ENCODE measurements at places on chromosomes 16 and 17.

- DNase-seq: no peak
These were observed 781.6 kb upstream of the SOX9 start for GRCh38 chr17:71339206-71339605.

- DNase-seq: no peak
These were observed 41.3 kb downstream of the ABCA10 start for GRCh38 chr17:69187294-69187693.

DNA sequence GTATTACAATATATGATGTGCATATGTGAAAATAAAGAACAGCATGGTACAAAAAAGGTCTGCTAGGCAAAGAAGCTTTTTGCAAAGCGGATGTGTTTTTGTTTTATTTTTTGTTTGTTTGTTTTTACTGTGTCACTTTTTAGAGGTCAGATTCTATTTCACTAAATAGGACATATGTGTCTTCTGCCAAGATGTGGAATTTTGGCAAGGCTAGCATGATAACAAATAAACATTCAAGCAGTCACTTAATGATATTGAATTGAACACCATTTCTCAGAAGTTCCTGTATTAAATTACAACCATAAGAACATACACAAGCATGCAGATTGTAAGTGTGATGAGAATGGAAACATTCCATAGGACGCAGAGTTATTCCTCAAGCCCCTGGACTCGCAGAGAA, 492.7 kb downstream of the WWOX start:
- no peak for DNase-seq

GRCh38 chr16:87100306-87101058, 216.7 kb downstream of the C16orf95 start:
- no peak for DNase-seq

GRCh38 chr17:45905814-45906213, 11.5 kb downstream of the MAPT start:
- no peak for DNase-seq

DNA sequence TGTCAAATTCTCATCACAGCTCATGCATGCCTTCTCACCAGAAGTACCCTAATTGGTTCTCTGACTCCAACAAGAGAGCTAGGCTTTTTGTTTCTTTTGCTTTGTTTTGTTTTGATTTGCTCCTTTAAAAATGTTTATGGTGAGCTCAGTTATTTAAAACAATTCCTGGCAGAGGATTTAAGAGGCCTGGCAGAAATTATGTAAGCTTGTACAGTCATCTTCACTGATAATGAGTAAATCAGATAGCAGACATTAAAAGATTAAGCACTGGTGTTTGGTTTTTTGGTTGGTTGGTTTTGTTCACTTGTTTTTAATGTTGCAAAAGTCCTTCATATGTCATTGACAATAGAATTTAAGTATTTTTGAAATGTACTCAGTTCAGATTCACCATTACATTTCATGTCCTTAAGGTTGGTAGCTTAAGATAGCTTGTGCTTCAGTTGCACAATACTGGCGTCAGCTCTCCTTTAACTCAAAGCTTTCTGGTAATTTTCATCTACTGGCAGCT, 378.9 kb downstream of the CDH13 start:
- DNase-seq: no peak

DNA sequence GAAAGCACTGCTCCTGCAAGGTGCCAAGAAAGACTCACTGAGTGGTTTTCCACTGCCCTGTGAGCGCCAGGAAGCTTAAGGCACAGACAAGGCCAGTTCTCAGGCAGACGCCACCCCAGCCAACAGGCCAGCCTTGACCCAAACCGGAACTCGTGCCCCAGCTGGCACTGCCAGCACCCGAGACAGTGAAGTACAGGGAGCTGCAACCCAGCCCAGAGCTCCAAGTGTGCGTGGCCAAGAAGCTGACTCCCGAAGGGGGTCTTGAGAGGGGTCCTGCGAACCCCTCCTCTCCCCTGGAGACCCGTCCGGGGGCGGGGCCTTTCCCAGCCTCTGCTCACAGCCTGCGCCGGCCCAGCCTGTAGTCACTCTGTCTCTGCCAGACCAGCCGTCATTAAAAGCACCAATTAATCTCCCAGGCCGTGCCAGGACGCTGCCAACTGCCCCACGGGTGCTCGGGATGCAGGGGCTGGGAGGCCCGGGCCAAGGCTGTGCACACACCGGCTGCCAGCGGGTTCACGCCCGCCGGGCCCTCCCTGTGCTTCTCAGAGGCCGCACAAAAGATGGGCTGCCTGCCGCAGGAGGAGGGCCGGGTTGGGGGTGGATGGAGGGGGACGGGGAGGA, 4.4 kb upstream of the SOX8 start:
- no peak for DNase-seq

DNA sequence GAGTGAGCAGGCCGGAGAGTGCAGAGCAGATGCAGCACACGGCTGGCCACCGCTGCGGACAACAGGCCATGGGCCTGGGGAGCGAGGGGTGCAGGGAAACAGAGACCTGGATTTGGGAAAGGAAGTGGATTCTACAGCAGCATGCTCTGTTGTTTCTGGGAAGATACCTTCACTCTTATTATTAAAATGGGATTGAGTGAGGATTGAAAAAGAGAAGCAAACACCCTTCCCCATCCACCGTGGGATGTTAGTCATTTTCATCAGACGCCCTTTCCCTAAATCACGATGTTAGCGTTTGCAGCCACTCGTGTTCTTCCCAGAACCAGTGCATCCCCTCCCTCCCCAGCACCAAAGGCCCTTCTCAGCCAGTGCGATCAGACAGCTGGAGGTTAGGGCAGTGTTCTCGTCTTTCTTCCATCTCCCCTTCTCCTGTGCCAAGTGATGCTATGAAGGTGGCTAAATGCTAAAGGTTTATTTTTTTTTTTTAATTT, 196.5 kb upstream of the CHMP6 start:
- no peak for DNase-seq

DNA sequence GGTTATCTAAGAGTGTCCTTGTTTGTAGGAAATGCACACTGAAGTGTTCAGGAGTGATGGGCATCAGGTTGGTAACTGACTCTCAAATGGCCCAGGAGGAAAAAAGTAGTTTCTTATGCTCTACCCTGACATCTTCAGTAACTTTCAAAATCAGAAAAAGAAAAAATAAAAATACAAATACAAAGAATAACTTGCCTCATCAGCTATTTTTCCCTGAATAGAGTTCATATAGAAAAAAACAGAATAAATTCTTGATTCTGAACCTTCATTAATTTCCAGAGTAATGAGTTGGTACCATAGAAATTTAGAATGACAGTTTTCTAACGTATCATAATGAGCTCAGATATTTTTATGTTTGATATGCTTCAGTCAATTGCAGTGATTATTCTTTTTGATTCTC, 27.2 kb upstream of the HYDIN start:
- no peak for DNase-seq

DNA sequence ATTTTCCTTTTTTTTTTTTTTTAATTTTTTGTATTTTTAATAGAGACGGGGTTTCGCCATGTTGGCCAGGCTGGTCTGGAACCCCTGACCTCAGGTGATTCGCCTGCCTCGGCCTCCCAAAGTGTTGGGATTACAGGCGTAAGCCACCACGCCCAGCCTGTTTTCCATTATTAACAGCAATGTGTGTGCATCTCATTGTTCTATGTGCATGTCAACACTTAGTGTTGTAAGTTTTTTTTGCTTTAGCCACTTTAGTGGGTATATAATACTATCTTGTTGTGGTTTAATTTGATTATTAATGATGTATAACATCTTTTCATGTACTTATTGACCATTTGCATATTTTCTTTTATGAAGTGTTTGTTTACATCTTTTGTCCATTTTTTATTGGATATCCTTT, 32.8 kb upstream of the BHLHA9 start:
- no peak for DNase-seq

GRCh38 chr17:50495918-50496317, 12.3 kb upstream of the MYCBPAP start:
- no peak for DNase-seq

- no peak for DNase-seq
These were observed 125.7 kb downstream of the CMIP start for GRCh38 chr16:81570151-81570846.

- no peak for DNase-seq
These were observed 2.0 kb upstream of the KCNG4 start for GRCh38 chr16:84241778-84242177.

DNA sequence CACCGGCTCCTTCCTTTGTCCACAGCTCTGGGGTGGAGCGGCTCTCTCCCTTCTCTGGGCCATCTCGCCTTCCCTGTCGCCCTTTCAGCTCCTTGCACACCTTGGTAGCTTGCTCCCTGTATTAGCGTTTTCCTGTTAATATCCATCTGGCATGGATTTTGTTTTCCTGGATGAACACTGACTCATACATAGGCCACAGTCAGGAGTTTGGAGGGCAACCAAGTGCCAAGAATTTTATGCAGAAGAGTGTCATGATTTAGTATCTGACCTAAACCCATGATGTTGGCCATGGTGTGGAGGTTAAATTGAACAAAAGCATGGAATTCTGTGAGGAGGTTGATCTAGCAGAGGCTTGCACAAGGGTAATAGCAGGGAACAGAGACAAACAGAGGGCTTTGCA, 180.9 kb downstream of the AIPL1 start:
- DNase-seq: no peak

GRCh38 chr16:68013440-68013839, 2.3 kb downstream of the DPEP2NB start:
- DNase-seq: no peak

DNA sequence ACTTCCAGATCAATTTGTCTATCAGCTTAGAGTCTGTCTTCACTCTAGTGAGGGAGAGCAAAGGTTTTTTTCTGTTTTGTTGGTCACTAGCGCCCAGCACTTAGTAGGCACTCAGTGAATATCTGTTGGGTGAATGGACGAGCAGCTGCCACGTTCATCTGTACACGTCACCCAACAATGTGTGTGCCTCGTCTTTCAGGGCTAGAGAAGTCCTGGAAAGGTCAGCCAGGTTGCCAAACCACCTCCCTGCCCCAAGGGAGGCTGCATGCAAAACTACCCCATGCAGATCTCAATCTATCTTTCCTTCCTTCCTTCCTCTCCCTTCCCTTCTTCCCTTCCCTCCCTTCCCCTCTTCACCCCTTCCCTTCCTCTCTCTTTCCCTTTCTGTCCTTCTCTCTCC, 340.9 kb downstream of the SOX9 start:
- DNase-seq: no peak

DNA sequence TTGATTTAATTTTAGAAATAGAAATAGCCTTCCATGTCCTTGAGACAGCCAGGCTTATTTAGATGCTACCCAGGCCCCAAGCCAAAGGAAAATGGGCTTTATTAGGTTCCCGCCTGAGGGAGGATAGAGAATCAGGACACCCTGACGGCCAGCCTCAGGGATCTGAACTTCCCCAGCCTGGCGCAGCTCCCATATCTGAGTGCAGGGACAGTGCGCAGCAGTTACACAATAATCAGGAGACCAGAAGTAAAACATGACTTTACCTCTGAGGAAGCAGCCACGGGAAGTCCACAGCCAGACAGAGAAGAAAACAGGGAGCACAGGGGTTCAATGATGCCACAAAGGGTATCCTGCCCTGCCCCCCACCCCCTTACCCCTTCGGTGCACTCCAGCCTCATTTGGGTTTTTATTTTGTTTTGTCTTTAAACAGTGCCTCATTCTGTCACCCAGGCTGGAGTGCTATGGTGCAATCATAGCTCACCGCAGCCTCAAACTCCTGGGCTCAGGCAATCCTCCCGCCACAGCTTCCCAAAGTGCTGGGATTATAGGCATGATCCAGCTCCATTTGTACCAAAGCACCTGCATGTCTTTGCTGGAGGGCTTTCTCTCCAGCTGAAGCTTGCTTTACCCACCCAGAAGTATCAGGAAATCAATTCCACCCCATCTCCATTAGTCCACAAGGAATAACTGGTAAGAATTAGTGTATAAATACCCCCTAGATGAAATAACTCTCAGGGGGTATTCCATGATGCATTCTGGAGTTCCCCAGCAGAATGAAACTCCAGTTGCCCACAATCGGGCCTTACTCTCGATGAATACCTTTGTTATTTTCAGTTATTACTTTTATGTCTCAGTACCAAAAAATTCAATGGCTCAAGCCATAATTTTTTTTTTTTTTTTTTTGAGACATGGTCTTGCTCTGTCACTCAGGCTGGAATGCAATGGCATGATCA, 21.9 kb downstream of the ORC6 start:
- no peak for DNase-seq

DNA sequence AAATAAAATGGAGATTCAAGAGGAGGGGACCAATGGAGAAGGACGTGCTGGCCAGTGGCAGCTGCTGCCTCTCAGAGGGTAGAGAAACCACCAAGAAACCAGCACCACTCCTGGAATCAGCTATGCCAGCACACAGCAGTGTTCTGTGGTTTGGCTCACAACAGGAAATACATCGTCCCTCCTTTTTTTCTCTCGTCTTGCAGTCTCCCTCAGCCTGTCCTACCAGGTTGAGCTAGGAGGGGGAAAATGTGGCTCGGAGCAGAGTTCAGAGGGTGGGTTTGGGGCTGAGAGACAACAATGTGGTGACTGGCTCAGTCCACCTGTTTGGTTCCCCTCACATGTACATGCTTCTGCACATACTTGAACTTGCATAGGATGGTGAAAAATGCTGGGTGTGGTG, 19.9 kb upstream of the SLC16A5 start:
- DNase-seq: no peak

- DNase-seq: no peak
These were observed 301.2 kb downstream of the MAP2K6 start for GRCh38 chr17:69715656-69716055.

DNA sequence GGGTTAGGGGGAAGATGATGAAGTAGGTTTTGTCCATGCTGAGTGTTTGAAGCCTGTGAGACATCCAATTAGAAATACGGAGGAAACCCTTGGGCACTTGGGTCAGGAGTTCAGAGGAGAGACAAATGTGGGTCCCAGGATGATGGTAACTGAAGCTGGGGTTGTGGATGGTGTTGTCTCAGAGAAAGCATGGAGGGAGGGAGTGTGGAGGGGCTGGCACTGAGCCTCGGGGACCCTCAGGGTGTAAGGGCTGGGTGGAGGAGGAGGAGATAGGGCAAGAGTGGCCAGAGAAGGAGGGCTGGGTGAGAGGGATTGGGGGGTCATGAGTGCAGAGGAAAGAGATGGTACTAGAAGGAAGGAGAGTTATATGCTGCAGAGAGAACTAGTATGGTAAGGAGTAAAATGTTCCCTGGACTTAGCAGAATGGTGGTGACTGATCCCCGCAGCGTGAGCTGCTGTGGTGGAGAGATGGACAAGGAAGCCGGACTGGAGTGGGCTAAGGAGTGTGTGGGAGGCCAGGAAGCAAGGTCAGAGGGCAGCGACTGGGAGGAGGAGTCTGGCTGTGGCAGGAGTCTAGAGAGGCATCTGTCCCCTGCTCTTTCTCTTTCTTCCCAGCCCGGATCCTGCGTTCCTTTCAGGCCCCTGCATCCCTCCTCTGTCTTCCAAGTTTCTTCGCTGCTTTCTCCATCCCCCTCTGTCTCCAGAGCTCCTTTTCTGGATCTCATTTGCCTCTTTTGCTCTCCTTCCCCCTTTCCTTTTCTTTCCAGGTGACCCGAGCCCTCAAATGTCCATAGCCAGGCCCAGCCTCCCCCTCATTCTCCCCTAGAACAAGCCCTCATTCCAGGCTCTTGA, 3.9 kb upstream of the COL1A1 start:
- DNase-seq: no peak

- DNase-seq: no peak
These were observed 668 bp downstream of the MMP15 start for GRCh38 chr16:58026139-58026704.
